Stimulated activated CD4-positive, alpha-beta T cell treated with anti-CD3 and anti-CD28 coated beads, TNF-alpha, amount 100 ng/mL, for 24 hours (primary cell): ENCODE measurements at places on chromosomes 2 and 18.
A peak's percentile ranks its signal among the peaks of the same experiment; 100 is the strongest.

DNA sequence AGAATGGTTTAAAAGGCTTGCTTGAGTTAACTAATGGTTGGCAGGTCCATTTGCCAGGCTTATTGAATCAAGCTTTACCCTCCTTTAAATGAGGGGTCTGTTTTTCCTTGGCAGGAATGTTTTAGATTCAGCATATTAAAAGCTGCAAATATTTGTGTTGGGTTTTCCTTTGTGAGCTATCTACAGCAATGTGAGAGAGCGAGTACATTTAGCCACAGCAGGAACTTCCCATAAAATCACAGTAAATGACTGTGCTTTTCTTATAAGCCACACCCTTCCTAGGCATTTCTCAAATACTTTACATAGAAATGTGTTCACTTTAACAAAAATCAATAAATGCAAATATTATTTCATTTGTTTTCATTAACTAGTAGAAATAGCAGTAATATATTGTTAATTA, 23.9 kb downstream of the CALCRL start:
- DNase-seq = no peak

- no peak for DNase-seq
These were observed 53.3 kb upstream of the B3GNT7 start for GRCh38 chr2:231342061-231342711.

DNA sequence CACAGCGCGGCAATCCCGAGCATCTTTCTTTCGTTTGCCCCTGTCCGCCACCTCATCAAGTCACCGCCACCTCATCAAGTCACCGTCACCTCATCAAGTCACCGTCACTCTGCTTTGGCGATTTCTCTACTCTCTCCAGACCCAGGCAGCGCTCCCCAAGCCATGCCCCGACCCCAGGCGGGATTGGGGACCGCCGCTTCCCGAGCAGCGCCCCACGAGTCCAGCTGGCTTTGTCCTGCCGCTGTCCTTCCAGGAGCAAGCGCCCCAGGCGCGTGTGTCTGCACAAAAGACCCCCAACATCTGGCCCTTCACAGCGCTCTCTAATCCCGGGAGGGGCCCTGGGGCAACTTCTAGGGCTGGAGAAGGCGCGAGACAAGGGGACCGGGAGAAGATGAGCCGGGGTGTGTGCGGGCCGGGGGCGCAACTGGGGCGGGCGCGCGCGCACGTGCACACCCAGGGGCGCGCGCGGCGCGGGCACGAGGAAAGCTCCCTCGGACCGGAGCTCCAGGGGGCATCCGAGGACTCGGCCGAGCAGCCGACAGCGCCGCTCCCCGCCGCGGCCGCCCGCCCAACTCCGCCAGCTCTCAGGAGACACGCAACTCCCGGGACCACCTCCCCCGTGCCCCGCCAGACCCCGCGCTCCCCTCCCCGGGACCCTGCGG, 633 bp upstream of the RNF152 start:
- DNase-seq = no peak

- DNase-seq = no peak
These were observed 55.3 kb downstream of the HRH4 start for GRCh38 chr18:24515721-24516120.

DNA sequence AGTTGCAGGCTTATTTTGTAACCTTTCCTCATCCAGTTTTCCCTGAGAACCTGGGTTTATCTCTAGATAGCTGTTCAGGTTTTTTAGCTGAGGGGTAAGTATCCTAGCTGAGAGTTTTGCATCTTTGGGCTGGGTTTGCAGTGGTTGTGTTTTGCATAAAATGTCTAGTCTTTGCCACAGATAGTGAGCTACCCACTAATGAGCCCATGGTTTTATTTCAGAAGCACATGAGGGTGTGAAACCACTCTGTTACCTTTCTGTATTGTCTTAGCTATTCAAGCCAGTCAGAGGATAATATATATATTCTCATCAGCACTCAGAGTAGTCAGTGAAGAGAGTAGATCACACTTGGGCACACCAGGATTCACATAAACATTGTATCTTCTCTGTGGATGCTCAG, 24.6 kb upstream of the TXNDC2 start:
- DNase-seq = no peak

DNA sequence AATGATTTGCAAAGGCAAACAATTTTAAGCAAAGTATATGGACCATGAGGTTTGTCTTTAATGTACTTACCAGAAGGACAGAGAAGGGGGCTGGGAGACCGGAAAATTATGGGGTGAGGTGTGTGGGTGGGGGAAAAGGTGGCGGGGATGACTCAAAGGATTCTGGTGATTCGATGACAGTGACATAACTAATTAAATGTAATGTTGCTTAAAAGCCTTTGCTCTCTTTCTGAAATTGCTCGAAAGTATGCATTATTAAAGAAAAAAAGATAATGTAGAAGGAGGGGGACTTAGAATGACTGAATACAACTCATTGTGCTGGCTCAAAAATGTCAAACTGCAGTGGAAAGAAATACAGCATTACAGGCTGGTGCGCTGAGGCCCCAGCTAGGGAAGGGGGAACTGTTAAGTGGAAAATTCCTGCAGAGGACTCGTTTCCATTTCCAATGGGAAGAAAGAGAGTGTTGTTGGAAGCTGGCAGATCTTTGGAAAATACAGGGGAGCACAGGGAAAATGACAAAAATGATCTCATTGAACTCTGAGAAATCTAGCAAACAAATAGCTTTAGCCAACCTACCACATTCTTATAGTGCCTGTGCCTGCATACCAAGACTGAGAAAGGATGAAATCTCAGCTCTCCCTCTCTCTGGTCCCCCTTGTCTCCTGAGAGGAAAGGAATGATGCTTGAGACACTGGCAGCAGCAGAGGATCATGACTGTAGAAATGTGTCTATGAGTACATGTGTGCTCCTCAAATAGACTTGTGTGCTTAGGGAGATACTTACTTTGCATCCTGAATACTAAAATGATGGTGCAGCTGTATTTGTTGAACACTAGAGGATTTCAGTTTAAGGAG, 632.4 kb downstream of the NYAP2 start:
- DNase-seq = peak; percentile 25

DNA sequence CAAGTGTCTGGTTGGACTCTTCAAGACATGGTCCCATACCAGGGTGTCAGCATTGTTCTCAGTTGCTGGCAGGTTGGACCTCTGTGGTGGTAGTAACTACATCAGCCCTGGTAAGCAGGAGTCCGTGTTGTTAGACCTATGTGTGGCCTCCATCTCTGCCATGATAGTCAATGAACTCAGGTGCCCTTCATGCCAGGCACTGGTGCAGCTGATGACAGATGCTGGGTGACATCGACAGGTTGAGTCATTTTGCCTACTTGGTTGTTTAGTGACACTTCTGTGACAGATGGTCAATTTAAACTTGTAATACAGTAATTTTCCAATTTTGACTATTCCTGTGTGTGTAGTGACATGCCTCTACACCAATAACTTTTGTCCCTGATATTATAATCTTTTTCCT, 189.7 kb downstream of the SP3 start:
- DNase-seq = no peak

GRCh38 chr2:172429301-172429968, 2.0 kb downstream of the ITGA6 start:
- DNase-seq = no peak
